ENCODE measurements at places on chromosomes 16 and 17.

- no peak for DNase-seq
Measured at GRCh38 chr16:25224731-25225319, 8.1 kb downstream of the AQP8 start.

- DNase-seq: peak; percentile 64
Measured at GRCh38 chr17:56690441-56691291, 97.2 kb downstream of the NOG start.

- no peak for DNase-seq
Measured at GRCh38 chr16:49443576-49443975, 70.0 kb downstream of the C16orf78 start.

DNA sequence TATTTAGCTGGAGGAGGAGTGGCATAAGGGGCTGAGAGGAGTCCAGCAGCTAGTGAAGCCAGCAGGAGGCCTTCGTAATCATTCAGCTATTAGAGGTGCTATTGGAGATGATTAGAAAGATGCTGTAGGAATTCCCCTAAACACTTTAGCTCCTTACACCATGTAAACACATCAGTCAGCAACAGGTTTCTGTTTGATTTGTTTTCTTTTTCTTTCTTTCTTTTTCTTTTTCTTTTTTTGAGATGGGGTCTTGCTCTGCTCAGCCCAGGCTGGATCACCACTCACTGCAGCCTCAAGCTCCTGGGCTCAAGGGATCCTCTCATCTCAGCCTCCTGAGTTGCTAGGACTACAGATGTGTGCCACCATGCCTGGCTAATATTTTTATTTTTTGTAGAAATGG lies 10.6 kb upstream of the SEPHS2 start:
- DNase-seq: no peak

DNA sequence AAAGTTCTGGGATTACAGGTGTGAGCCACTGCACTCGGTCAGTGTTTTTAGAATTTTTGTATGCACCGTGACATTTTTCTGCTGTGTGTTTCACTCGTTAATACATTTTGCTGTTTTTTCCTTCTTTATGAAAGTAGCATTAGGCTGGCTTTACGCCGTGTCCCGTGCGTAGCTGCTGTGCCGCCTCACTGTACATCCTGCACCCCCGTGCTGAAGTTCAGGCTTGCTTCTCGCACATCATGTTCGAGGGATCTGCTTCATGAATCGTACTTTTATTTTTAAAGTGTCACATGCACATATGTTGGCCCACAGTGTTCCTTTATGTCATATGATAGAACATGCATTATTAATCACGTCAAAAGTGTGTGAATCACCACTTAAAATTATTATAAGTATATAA lies 84.4 kb upstream of the ZNF750 start:
- DNase-seq: no peak

DNA sequence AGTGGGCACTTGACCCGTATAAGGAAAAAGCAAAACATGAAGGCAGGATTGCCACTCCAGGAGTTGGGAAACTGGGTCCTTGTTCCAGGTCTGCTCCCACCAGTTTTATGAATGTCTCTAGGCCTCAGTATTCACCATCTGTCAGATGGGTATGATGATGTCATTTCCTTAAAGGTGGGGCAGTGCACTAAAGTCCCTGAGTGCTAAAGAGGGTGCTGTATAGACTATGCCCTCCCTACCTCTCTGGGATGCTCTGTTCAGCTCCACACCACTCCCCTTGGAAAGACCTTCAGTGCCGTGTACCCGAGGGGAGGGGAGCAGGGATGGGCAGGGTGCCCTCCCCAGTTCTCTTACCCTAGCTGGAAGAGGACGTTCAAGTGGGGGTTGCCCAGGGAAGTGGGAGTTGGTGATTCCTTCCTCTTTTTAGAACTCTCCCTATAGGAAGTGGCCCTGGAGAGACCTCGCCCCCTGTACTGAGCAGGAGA lies 2.2 kb downstream of the LASP1 start:
- DNase-seq: no peak

GRCh38 chr17:7266784-7267183 lies 4.5 kb upstream of the CLDN7 start:
- DNase-seq: no peak

DNA sequence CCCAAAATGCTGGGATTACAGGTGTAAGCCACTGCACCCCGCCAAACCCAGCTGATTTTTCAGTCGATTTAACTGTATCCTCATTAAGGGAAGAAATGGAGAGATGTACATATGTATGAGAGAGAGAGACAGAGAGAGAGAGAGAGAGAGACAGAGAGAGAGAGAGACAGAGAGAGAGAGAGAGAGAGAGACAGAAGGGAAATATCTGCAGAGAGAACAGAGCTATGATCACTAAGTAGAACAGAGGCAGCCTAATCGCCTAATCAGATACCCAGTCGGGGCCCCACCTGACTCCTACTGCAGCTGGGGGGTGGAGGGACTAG lies 70.0 kb downstream of the RBBP6 start:
- DNase-seq: no peak

GRCh38 chr16:19515757-19516156 lies 6.1 kb downstream of the GDE1 start:
- no peak for DNase-seq

- DNase-seq: peak; percentile 96
Measured at GRCh38 chr17:82212331-82213250, at the start of gene CCDC57. Gene CCDC57, minus strand, starts transcription at chr17:82212842. Its CDS starts 10,898 bp downstream, at chr17:82201944.

DNA sequence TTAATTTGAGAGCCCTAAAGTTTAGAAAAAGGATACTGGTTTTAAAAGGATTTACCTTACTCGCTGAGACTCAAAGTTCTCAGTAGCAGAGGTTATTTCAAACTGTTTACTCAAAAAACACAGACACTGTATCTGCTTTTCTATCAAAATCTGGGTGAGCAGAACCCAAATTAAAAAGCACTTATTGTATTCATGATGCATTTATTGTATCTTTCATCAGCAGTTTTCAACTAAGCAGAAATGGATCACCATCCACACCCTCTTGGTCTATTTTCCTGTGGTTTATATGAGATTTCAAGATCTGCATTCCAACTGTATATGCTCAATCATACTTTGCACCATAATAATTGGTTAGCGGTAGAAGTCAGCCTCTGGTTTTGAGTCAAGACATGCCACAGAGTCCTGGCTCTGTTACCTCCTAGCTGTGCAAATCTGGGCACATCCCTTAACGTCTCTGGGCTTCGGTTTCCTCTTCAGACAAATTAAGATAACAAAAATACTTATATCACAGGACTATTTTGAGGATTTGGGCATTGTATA lies 109.5 kb downstream of the ASIC2 start:
- peak; percentile 29 for DNase-seq

GRCh38 chr17:2435862-2436261 lies 35.0 kb upstream of the MNT start:
- no peak for DNase-seq

GRCh38 chr17:9199571-9200551 lies 178.6 kb downstream of the NTN1 start:
- DNase-seq: no peak

- peak; percentile 91 for DNase-seq
Measured at GRCh38 chr17:2416010-2416734, 15.3 kb upstream of the MNT start.

GRCh38 chr16:50692999-50693781 lies at the start of gene NOD2:
Gene NOD2, plus strand, starts transcription at chr16:50693606. Its CDS starts 5,890 bp downstream, at chr16:50699496.
- peak; percentile 85 for DNase-seq

- no peak for DNase-seq
Measured at GRCh38 chr17:48478224-48479013, 48.4 kb upstream of the SKAP1 start.

- no peak for DNase-seq
Measured at GRCh38 chr16:72783716-72784318, 264.1 kb downstream of the ZFHX3 start.

GRCh38 chr16:616733-617586 lies 13.8 kb upstream of the WFIKKN1 start:
- DNase-seq: no peak

GRCh38 chr16:5005916-5006315 lies 27.8 kb downstream of the NAGPA start:
- DNase-seq: no peak

- peak; percentile 89 for DNase-seq
Measured at GRCh38 chr17:17710728-17711541, 29.7 kb downstream of the RAI1 start.

GRCh38 chr17:50765454-50766221 lies 1.7 kb downstream of the ANKRD40CL start:
- no peak for DNase-seq

DNA sequence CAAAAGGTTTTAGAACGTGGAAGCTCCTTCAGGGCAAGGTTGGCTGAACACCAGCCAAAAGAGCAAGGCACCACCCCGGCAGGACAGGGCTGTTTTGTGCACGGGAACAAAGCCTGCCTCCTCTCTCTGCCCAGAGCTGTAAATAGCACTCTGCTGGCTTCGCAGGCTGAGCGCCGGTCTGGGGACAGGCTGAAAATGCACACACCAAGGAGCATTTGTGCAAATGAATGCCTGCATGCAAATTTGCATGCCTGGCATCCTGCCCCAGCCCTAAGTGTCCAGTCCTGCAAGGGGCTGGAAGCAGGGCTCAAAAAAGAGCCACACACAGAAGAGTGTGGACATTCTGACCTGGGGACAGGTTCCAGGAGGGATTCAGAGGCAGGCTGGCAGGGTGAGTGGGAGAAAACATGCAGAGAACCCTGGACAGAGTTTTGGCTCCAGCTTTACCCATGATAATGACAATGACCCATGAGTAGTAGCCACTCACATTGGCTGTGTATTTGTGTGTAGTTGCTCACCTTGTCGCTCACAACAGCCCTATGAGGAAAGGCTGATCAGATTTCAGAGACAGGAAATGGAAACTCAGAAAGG lies 11.7 kb downstream of the ABAT start:
- DNase-seq: no peak

DNA sequence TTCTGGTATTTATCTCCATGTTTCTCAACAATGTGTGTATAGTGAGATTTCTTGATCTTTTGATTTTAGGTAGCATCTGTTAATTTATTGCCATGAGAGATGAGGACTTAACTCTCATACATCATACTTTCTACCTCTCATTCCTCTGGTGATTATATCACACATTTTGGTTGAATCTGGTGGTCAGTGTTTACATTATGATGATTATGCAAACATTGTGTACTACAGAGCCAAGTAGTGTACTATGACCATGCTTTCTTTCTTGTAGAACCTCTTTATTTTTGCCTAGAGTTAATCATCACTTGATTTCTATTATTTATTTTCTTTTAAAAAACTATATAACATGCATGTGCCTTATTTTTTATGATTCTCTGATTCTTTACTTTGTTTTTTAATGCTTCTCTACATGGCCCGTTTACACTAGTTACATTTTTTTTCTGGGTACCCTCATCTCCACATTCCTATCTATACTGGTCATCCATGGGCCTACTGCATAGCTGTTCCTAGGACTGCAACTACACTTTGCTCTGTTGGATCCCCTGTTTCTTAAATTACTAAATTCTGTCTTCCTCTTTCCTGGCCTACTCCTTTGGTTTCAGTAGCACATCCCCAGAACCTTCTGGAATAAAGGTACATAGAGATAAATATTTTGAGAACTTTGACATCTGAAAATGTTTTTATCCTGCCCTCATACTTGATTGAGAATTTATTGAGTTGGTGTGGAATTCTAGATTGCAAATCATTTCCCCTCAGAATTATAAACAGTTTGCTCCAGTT lies 63.0 kb upstream of the LRRC37A3 start:
- no peak for DNase-seq
